ENCODE measurements at places on chromosomes 12 and 14. TPM values are rescaled to one million over a fixed set of nuclear protein-coding genes. Genes with fewer than 3 reads are reported as not detected.

The GPR132 gene
- total RNA-seq, result 46.5 TPM

- ATAC-seq, result no peak
These were observed 301.7 kb upstream of the SFSWAP start for GRCh38 chr12:131409211-131409610.

DNA sequence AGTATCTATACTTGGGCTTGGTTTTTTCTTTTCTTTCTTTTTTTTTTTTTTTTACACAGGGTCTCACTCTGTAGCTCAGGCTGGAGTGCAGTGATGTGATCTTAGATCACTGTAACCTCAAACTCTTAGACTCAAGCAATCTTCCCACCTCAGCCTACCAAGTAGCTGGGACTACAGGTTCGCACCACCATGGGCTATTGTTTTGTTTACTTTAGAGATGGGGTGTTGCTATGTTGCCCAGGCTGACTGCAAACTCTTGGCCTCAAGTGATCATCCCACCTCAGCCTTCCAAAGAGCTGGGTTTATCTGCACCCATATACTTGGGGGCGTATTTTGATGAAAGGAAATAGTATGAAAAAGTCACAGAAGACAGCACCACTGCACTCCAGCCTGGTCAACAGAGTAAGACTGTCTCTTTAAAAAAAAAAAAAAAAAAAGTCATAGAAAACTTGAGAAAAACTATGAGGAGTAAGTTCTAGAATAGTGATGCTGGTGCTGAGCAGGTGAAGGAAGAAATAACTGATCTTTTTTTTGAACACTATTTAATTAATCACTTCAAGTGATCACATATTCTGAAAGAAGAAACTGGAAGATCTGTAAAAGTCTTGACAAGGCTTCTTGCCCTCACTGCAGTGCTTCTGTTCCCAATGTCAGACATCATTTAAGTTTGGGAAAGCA is 53.8 kb upstream of the NPFF start:
- peak; percentile 62 for ATAC-seq

GRCh38 chr12:118065380-118065779 is 4.4 kb upstream of the WSB2 start:
- ATAC-seq, result no peak

DNA sequence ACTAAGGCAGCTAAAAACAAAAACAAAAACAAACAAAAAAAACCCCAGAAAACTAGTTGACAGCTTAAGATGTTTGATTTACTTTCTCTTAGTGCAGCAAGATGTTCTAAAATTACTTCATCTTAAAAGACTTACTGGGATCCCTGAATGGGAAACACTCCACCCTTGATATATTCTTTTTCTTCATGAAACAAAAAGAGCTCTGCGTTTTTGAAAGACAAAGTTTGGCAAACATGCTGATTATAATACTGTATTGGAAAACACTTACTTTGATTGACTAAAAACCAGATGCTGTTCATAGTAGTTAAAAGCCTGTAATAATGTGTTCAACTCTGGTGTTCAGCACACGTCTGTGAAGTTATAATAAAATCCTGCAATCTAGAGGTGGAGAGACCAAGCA is 136.8 kb downstream of the SRGAP1 start:
- ATAC-seq, result no peak

The PTGER2 gene
- 8.3 TPM for total RNA-seq

DNA sequence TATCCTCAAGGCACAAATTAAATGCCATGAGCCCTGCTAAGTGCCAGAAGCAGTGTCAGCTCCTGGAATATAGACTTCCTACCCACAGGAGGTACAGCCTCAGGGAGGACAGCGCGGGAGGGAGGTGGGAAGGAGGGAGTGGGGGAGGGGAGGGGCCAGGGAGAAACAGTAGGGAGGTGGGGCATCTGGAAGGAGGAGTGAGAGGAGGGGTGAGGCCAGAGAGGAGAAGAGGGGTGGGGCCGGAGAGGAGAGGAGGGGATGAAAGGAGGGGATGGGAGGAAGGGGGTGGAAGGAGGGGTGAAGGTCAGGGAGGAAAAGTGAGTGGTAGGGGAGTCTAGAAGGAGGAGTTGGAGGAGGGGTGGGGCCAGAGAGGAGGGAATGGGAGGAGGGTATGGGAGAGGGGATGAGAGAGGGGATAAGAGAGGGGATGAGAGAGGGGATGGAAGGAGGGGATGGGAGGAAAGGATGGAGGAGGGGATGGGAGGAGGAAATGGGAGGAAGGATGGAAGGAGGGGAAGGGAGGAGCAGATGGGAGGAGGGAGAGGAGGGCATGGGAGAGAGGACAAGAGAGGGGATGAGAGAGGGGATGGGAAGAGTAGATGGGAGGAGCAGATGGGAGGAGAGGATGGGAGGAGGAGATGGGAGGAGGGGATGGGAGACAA is 9.2 kb upstream of the CCDC197 start:
- no peak for ATAC-seq

The SOX5 gene
- 1.4 TPM for total RNA-seq

GRCh38 chr12:103947871-103948555 is 17.7 kb upstream of the TDG start:
- peak; percentile 16 for ATAC-seq

The SERPINA10 gene
- not detected for total RNA-seq

GRCh38 chr12:113924341-113924740 is 41.8 kb downstream of the RBM19 start:
- ATAC-seq, result no peak

DNA sequence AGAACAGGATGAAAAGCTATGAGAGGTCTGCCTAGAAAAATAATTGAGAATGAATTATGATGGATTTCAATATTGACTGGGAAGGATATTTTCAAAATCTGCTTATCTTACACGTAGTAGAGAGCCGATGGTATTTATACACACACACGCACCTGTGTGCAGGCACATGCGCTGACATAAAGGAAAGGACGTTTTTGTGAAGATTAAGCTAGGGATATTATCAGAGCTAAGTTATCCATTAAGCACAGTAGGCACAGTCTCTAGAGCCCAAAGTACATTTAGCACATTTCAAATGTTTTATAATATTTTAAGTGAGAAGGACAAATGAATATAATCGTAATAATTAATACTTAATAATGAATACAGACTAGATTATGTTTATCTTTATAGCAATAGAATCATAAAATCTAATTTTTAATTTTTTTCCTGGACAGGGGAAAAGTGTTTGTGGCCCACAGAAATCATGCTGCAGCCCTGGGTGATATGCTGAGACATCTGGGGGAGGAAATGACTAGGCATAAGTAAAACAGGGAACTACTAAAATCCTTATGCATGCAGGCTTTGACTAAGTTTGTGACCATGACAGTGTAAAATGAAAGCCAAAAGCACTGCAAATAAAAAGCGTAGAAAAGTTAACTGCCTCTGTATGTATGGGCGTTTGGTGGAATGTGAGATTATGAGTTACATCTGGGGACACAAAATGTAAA is 146.1 kb downstream of the KITLG start:
- ATAC-seq, result peak; percentile 31

- no peak for ATAC-seq
These were observed 76.4 kb upstream of the MBIP start for GRCh38 chr14:36396798-36397197.

All from activated T-helper 17 cell treated with anti-CD3 and anti-CD28 coated beads, Interleukin-2, amount 50 U/mL, for 72 hours (primary cell).